Fibroblast of the aortic adventitia (primary cell): ENCODE measurements at places on chromosomes 5 and 9. TPM values are rescaled to one million over a fixed set of nuclear protein-coding genes. Genes with fewer than 3 reads are reported as not detected.

Gene TPPP
- total RNA-seq: not detected in 2 replicates

Gene PCDHA5
- 0.08 and 0.09 TPM in 2 replicates for total RNA-seq

Gene DMRTA1
- total RNA-seq: 0.81 and 0.90 TPM in 2 replicates

Gene LOX
- total RNA-seq: 65.0 and 193 TPM in 2 replicates

Gene TLX3
- total RNA-seq: not detected in 2 replicates

Gene PLPP7
- 5.6 and 9.8 TPM in 2 replicates for total RNA-seq

Gene MYO10
- total RNA-seq: 37.1 and 324 TPM in 2 replicates

Gene GNA14
- 1.5 and 6.1 TPM in 2 replicates for total RNA-seq

Gene GPR107
- 11.5 and 30.9 TPM in 2 replicates for total RNA-seq

Gene MARCHF11
- total RNA-seq: not detected in 2 replicates

Gene ENG
- 15.8 and 62.0 TPM in 2 replicates for total RNA-seq

Gene WDR31
- total RNA-seq: 0.33 and 2.4 TPM in 2 replicates

Gene ENTPD8
- not detected in 2 replicates for total RNA-seq
